T-helper 17 cell (primary cell): ENCODE measurements at places on chromosomes 6 and 20. TPM values are rescaled to one million over a fixed set of nuclear protein-coding genes. Genes with fewer than 3 reads are reported as not detected.

- H3K27ac ChIP-seq, result no peak overlapping the region
- DNase-seq, result no peak
- no peaks in the 10 kb centered on the region for H3K27me3 ChIP-seq
- H3K36me3 ChIP-seq, result peaks cover 5% of the 10 kb centered on the region
- H3K4me1 ChIP-seq, result peaks cover 19% of the 10 kb centered on the region
- H3K4me3 ChIP-seq, result no peak overlapping the region
Measured at GRCh38 chr6:29720863-29721262, 2.4 kb upstream of the HLA-F start.

DNA sequence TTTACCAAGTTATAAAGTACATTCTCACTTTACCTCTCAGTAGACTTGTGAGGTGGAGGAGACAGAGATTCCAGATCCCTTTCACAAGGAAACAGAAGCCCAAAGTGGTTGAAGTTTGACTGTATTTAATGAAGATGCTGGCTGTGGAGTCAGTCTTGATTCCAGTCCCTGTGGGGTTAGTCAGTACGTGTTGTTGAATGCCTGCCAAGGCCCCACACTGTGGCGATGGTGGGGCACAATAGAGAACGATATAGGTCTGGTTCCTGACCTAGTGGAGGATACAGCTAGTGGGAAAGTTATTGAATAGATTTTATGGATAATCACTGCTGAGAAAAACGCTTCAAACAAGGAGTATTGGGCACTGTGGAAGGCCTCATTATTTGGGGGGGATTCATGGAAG, 71.4 kb downstream of the LRRC1 start:
- no peak overlapping the region for H3K4me3 ChIP-seq
- peaks cover 16% of the 10 kb centered on the region for H3K4me1 ChIP-seq
- no peaks in the 10 kb centered on the region for H3K27me3 ChIP-seq
- no peak for DNase-seq

- no peak for DNase-seq
- H3K36me3 ChIP-seq, result peaks cover 7% of the 10 kb centered on the region
- peaks cover 30% of the 10 kb centered on the region for H3K4me1 ChIP-seq
- no peak overlapping the region for H3K4me3 ChIP-seq
- H3K27me3 ChIP-seq, result no peaks in the 10 kb centered on the region
- H3K27ac ChIP-seq, result no peak overlapping the region
Measured at GRCh38 chr6:52284131-52284459, 447 bp downstream of the MCM3 start.

DNA sequence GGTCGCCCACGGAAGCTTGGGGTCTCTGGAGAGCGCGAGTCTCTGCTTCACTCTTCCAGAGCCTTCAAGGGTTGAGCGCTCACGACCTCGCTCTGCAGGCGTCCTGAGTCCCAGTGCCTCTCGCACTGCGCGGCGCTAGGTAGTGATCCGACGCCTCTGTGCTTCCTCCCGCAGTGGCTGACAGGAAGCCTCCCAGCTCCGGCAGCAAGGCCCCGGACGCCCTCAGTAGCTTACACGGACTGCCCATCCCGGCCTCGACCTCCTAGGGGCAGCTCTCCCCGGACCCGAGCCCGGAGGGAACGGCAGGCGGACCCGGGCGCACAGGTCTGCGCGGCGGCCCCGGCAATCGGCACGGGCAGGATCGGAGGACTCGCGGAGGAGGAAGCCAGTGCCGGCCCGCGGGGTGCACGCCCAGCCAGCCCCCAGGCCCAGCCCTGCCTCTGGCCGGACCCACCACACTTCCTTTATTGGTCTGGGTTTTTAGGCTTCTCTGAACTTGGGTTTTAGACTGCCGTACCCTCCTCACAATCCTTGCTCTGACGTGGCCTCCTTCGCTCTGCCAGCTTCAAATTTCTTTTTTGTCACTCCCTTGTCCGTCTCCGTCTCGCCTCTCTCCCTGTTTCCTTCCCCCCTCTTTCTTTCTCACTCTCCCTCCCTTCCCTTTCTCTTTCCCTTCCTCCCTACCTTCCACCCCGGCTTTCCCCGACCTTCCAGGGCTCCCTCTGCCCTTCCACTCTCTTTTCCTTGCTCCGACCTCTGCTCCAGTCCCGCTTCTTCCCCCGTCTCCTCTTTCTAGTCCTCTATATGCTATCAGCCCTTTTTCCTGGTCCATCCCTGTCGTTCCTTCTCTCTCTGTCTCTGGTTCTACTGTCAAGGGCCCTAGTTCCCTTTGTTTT, 9.1 kb downstream of the PAX1 start:
- H3K27me3 ChIP-seq, result peaks cover 73% of the 10 kb centered on the region
- peak overlapping the region; percentile 1 for H3K4me3 ChIP-seq
- no peak overlapping the region for H3K27ac ChIP-seq
- no peak for DNase-seq

Gene PSMF1
- total RNA-seq, result 97.6 TPM

DNA sequence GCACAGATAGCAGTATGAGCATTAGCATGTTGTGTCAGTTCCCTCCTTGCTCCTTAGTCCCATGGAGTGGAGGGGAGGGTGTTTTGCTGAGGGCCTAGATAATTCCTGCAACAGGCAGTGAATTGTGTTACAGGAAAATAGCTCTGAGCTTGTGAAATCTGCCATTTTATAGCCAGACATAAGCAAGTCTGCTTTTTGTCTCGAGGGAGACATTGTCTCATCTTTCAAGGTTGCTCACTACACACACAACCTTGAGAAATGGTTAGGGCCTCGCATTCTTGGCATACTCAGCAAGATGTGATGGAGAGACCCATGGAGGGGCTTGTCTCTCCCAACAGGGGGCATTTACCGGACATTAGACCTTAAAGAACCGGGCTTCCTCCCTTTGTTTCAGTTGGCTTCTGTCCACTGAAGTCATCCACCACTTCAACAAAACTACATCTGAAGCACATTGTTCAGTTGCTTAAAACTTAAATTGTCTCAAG, 108.0 kb upstream of the FOXO3 start:
- H3K4me1 ChIP-seq, result peaks cover 3% of the 10 kb centered on the region
- H3K4me3 ChIP-seq, result no peak overlapping the region
- peaks cover 3% of the 10 kb centered on the region for H3K36me3 ChIP-seq
- no peak overlapping the region for H3K27ac ChIP-seq

- H3K4me1 ChIP-seq, result no peaks in the 10 kb centered on the region
- H3K27me3 ChIP-seq, result no peaks in the 10 kb centered on the region
- no peak for DNase-seq
- no peaks in the 10 kb centered on the region for H3K36me3 ChIP-seq
- H3K4me3 ChIP-seq, result no peak overlapping the region
Measured at GRCh38 chr20:36677422-36677771, 31.4 kb upstream of the SLA2 start.

DNA sequence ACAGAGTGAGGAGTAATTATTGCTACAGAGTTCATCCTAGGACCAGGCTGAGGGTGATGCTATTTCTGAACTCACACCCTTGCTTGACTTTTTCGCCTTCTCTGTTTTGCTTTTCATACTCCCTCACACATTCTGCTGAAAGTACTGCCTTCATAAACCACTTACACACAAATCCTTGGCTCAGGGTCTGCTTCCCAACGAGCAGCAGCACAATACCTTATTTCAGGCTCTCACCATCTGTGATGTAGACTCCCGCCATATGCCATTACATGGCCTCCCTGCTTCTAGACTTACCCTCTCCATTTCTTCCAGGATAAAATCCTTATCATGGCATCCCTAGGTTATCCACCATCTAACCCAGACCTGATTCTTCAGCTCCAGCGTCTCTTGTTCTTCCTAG, 321.3 kb upstream of the SPTLC3 start:
- no peaks in the 10 kb centered on the region for H3K4me1 ChIP-seq
- no peak for DNase-seq
- H3K27ac ChIP-seq, result no peak overlapping the region
- no peak overlapping the region for H3K4me3 ChIP-seq
- H3K27me3 ChIP-seq, result no peaks in the 10 kb centered on the region
